ENCODE measurements at places on chromosomes 7 and 10.

DNA sequence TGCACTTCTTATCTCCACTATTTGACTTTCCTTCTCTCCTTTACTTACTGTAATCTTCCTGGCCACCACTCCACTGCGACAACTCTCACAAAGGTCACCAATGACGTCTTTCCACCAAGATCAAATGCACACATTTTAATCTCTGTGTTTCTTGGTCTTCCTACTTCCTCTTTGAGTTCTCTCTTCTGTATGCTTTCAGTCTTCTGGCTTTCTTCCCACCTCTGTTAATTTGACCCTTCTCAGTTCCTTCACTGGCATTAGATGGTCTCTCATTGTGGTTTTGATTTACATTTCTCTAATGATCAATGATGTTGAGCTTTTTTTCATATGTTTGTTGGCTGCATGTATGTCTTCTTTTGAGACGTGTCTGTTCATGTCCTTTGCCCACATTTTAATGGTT, 31.9 kb downstream of the FAM107B start:
- DNase-seq = no peak

DNA sequence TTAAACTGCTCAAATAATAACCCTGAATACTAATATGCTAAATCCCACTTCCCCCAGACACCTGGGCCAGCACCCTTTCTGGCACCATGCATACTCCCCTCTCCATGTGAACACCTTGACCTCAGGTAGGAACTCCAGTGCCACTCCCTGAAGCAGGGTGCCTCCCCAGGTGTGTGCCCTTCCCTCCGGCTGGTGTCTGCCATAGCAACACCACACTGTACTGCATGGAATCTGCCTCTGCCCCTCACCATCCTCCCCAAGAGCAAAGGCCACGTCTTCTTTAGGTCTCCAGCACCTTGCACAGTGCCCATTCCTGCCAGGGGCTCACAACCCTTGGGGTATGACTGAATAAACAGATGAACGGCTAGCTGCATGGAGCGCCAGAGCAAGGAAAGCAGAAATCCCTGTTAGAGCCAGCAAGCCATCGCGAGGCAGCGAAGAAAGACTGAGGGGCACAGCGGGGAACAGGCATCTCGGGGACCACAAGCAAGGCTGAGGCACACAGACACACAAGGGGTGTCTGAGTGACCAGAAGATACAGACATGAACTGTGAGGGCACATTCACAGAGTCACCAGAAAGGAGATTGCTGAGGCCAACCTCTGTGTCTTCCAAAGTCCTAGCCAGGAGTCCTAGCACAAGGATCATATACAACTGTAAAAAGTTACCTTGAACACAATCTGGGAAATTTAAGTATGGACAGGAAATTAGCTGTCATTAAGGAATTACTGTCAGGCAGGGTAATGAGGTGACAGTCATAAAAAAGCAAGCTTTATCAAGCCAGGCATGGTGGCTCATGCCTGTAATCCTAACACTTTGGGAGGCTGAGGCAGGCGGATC, 25.7 kb downstream of the COBL start:
- DNase-seq = no peak

DNA sequence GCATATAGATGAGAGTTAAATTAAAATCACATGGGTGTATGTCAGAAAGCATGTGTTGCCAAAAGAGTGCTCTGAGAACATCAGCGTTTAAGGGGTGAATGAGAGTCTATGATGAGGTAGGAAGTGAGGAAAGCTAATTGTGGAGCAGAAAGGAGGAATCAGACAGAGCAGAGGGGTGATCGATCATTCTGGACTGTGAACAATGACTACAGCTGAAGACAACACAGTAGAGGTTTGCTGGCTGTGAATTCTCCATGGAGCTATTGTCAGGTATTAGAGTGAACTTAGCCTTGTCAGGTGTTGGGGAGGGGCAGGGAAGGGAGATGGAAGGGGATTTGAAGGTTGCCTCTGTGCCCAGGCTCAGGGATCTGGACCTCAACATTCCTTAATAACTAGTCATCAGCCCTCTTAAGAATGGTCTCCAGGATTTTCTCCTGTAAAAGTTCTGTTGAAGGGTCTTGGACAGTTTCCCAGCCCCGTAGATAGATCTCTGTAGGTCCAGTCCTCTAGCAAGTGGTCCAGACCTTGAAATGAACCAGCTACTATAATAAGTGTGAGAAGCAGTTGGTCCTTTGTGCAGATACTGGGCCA, 57.1 kb downstream of the KIF5B start:
- no peak for DNase-seq

DNA sequence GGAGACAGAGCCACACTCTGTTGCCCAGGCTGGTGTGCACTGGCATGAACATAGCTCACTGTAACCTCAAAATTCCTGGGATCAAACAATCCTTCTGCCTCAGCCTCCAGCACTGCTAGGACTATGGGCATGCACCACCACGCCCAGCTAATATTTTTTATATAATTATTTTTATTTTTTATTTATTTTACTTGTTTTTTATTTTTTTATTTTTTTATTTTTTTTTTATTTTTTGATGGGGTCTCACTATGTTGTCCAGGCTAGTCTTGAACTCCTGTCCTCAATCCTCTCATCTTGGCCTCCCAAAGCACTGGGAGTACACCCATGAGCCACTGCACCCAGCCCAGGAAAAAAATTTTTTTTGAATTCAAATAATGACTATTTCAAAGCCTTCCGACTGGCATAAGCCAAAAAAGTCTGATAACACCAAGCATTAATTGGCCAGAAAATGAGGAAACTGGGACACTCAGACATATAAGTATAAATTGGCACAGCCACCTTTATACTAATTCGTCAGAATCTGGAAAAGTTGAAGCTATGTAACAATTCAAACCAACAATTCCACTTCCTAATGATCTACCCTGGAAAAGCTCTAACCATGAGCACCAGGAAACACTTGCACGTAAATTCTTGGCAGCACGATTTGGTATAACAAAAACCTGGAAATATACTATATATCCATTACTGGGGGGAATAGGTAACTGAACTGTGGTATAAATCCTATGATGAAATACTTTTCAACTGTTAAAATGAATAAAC, 6.3 kb downstream of the ZC3HAV1 start:
- no peak for DNase-seq

GRCh38 chr10:123381224-123381623, 227.0 kb downstream of the BUB3 start:
- no peak for DNase-seq

DNA sequence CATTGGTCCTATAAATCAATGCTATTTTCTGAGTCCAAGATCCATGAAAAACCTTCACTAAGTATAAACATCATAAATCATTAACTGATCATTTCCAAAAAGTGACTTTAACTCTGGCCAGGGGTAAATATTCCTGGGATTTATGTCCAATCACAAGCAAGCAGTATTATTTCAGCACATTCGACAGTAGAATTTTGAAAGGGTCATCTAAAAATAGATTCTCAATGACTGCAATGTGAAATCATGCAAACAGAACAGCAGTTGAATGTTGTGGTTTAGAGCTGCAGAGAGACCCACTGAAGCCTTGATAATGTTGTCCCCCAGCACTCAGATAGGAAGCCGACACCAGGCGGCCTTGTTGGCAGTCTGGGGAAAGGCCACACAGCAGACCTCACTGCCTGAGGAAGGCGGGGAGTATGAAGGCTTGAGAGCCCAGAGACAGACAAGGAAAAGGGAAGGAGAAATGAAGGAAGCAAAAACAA, 38.1 kb downstream of the FAM107B start:
- DNase-seq = no peak

GRCh38 chr10:114649217-114649903, 8.7 kb downstream of the ABLIM1 start:
- DNase-seq = no peak

- DNase-seq = no peak
These were observed 996 bp upstream of the C10orf90 start for GRCh38 chr10:126671402-126671975.

GRCh38 chr7:50723173-50723572, 59.5 kb downstream of the GRB10 start:
- no peak for DNase-seq

- no peak for DNase-seq
These were observed 290.3 kb downstream of the TNS3 start for GRCh38 chr7:47291461-47292081.

GRCh38 chr10:11168423-11169090, 150.9 kb downstream of the CELF2 start:
- no peak for DNase-seq

- DNase-seq = no peak
These were observed 372.1 kb upstream of the MKI67 start for GRCh38 chr10:128498378-128498730.

DNA sequence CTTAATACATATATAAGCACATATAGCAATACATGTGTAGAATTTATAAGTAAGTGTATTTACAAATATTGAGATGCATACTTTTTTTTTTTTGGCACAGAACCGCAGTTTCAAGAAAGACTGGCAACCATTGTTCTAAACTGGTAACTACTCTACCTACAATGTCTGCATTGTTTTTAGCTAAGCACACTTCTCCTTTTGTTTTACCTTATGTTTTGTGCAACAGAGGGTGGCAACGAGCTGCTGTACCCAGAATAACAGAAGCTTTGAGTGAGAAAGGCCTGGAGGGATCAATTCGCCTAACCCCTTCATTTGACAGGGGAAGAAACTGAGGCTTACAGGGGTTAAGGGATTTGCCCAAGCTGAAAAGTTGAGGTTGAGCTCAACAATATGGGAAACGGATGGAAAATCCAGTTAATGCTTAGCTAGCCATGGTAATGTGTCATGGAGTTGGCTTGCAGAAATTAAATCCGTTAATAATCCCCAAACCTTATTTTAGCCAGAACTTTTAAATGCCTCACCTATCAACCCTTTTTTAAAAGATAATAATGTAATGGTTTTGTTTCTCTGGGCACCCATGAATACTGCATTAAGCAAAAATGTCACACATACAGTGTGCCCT, 25.5 kb downstream of the FZD1 start:
- DNase-seq = no peak

GRCh38 chr7:122682815-122683550, 15.9 kb downstream of the RNF133 start:
- no peak for DNase-seq

GRCh38 chr7:158052381-158053060, 535.1 kb downstream of the PTPRN2 start:
- no peak for DNase-seq

- no peak for DNase-seq
These were observed 642.2 kb downstream of the SH2D4B start for GRCh38 chr10:81179805-81180452.

DNA sequence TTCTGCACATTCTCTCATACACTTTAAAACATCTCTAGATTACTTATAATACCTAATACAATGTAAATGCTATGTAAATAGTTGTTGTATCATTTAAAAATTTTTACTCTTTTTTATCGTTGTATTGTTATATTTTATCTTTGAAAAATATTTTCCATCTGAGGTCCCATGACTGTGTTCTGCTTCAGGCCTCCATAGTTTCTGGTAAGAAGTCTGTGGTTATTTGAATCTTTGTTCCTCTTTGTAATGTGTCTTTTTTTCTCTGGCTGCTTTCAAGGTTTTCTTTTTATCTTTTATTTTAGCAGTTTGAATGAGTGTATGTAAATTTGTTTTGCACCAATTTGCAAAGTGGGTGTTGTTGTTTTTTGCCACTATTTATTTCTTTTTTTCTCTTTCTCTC, 263.1 kb downstream of the RPS24 start:
- DNase-seq = no peak

DNA sequence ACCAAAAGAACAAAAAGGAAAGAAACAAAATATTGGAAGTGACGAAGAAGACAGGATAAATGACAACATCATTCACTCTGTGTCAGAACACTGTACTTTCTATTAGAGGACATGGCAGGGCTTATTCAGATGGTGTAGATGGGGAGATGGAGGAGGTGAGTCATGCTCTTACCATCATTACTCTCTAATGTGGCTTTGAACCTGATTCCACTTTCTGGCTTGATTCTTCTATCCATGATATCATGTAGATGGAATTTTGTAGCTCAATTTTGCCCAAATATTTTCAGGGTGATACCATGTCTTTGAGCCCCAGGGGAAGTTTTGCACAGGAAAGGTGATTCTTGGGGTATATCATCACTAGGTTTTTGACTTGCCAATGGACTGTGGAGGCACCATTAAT, 91.7 kb downstream of the CFAP58 start:
- DNase-seq = no peak

- DNase-seq = no peak
These were observed 68.6 kb upstream of the KMT2C start for GRCh38 chr7:152504367-152504766.

- DNase-seq = no peak
These were observed 383.6 kb upstream of the TPK1 start for GRCh38 chr7:145219461-145219860.

DNA sequence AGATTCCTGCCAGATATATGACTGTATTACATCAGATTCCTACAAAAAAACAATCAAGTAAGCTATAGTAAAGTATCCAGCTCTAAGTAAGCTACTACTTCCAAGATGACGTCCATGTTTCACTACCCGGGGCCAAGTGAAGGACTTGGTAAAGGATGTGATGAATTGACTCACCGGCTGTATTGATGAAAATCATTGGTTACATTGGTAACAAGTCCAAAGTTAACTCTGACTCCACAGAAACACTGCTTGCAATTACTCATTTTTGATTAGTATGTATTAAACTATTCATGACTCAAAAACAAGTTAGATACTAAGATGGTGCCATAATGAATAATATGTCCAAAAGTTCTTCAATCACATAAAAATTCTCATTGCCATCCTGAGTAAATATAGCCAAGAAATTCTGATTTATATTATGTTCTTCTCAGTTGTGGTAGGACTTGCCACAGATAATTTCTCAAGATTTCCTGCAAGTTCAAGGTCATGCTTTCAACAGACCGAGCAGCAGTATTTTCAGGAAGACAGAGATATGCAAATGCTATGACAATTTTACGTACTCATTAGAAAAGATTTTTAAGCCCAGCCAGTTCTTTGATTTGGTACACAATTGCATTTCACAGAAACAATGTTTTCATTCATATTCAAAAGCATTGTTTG, 12.6 kb upstream of the DNAJC1 start:
- DNase-seq = no peak

GRCh38 chr10:98636921-98637329, 190.2 kb upstream of the HPS1 start:
- DNase-seq = no peak

DNA sequence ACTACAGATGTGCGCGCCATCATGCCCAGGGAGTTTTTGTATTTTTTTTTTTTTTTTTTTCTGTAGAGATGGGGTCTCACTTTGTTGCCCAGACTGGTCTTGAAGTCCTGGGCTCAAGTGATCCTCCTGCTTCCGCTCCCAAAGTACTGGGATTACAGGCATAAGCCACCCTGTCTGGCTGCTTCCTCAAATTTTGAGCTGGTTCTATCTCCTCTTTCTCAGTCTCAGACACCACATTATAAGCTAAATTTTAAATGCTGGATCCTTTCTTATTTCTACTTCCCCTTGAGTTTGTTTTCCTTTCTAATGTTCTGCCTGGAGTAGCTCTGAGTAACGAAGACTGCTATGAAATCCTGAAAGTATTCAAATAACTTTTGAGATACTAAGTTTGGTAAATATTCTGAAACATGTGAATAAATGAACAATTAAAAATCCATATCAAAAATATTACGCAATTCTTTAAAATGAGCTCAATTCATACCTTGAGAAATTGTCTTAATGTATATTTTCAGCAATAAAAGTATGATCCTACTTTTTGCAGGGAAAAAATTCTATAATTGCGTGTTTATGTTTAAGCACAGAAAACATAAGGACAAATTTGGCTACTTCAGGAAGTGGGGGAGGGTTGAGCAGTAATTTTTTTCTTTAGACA, 15.0 kb downstream of the TCAF1 start:
- no peak for DNase-seq

- DNase-seq = no peak
These were observed 288.8 kb downstream of the CAMK1D start for GRCh38 chr10:12638103-12638502.

- no peak for DNase-seq
These were observed 135.2 kb downstream of the ADAM12 start for GRCh38 chr10:126252884-126253610.

Measured in stimulated activated CD4-positive, alpha-beta T cell treated with anti-CD3 and anti-CD28 coated beads, Interleukin-2, amount 100 ng/mL, for 4 hours (primary cell).